NCI-H2171 (cell line): ENCODE measurements at places on chromosomes 7 and 10.

- no peak for DNase-seq
Measured at GRCh38 chr7:148191391-148192065, 399.0 kb upstream of the C7orf33 start.

DNA sequence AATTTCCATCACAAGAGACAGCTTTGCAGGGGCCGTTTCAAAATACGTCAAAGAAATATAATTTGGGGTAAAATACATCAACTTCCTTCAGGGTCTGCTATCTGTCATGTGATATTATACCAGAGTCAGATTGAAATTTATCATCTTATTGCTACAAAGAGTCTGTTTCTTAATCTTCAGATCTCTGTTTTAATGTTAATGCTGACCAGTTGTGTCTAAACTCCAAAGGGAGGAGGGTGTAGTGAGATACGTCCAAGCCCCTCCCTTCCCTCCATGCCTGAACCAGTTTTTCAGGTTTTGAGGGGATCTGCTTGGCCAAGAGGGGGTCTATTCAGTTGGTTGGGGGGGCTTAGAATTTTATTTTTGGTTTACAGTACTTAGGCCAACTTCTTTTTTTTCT lies 891.6 kb downstream of the GRM8 start:
- DNase-seq = no peak

- DNase-seq = no peak
Measured at GRCh38 chr10:130869179-130869841, 442.2 kb downstream of the TCERG1L start.

DNA sequence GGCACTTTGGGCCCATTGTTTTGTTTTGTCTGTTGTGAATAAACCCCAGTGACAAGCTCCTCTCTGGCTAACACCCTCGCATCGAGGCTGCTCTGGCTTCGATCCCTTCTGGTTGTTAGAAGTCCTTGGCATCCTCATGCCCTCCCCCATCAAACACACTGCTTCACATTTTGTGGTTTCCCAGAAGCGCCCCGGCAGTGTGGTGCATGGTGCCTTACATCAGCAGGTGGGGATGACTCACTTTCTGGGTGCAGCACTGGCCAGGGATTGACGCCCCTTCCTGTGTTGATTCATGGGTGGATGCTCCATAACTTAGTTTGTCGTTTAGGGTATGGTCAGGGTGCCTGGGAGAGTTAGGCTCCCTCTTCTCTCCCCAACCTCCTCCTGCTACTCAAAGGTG lies 51.4 kb downstream of the PLPP4 start:
- no peak for DNase-seq
